ENCODE measurements at places on chromosomes 3 and 15.

- no peak for DNase-seq
Observed at GRCh38 chr3:136110481-136110880, 85.7 kb downstream of the MSL2 start.

- no peak for DNase-seq
Observed at GRCh38 chr3:78644847-78645246, 1123.0 kb downstream of the ROBO1 start.

DNA sequence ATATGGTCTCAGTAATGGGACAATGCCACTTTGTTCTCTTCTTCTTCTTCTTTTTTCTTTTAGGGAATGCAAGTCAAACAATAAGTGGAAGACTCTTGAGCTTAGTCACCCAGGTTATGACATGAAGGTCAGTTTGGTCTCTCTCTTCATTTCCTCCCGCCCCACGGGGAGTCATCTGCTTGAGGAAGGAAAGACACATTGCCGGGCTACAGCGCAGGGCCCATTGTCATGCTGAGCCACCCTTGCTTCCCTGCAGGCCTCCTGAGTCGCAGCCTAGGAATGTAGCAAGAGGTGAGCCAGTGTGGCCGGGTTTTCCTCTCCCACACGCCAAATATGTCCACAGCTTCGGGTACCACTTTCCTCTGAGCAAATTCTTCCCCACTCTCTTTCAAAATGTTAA, 47.6 kb downstream of the RAP2B start:
- DNase-seq: peak; percentile 11

- DNase-seq: peak; percentile 84
Observed at GRCh38 chr15:74378848-74379247, 11.4 kb upstream of the CYP11A1 start.
